ENCODE measurements at places on chromosomes 16 and 17.
A peak's percentile ranks its signal among the peaks of the same experiment; 100 is the strongest.

GRCh38 chr17:76579281-76579680, 6.4 kb downstream of the ST6GALNAC2 start:
- DNase-seq, result no peak

DNA sequence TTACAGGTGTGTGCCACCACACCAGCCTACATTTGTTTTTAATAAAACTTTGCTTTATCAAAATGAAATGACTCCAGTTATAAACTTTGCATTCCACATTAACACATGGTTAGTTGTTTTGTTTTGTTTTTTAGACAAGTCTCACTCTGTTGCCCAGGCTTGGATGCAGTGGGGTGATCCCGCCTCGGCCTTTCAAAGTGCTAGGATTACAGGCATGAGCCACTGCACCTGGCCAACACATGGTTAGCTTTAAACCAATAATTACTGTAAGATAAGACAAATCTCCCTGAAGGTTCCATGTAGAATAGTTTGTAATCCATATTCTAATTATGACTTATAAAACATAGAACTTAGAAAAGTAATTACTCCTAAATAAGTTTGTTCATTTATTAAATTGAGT, 89.8 kb upstream of the MED13 start:
- DNase-seq, result no peak

GRCh38 chr17:70810609-70811008, 641.3 kb downstream of the KCNJ2 start:
- no peak for DNase-seq

DNA sequence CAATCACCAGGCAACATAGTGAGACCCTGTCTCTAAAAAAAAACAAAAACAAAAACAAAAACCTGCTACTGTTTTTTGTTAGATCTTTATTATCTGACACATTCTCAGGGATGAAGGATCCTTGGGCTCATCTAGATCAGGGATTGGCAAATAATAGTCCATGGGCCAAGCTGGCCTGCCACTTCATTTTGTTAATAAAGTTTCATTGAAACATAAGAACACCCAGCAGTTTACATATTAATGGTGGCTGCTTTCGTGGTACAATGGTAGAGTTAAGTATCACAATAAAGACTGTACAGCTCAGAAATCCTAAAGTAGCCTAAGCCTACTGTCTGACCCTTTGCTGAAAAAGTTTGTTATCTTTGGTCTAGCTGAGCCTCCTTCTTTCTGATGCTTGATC, 32.9 kb upstream of the CLEC18A start:
- DNase-seq, result no peak

GRCh38 chr17:9432934-9433421, 142.6 kb downstream of the STX8 start:
- peak; percentile 80 for DNase-seq

Data from astrocyte of the spinal cord (primary cell).